ENCODE measurements at places on chromosomes 1 and 21. TPM values are rescaled to one million over a fixed set of nuclear protein-coding genes. Genes with fewer than 3 reads are reported as not detected.

GRCh38 chr21:38188037-38188436 is 68.8 kb upstream of the KCNJ15 start:
- no peak overlapping the region for H3K27ac ChIP-seq
- no peaks in the 10 kb centered on the region for H3K36me3 ChIP-seq
- no peaks in the 10 kb centered on the region for H3K4me1 ChIP-seq
- H3K27me3 ChIP-seq = no peaks in the 10 kb centered on the region
- no peak overlapping the region for H3K4me3 ChIP-seq

- peak overlapping the region; percentile 83 for H3K27ac ChIP-seq
- H3K4me1 ChIP-seq = peaks cover 18% of the 10 kb centered on the region
- DNase-seq = peak; percentile 88
- no peaks in the 10 kb centered on the region for H3K36me3 ChIP-seq
These were observed 46.3 kb downstream of the GPA33 start for GRCh38 chr1:167043752-167044488.

LCE3E gene
- total RNA-seq = not detected

DDR2 gene
- total RNA-seq = 0.08 TPM

MAP1LC3C gene
- not detected for total RNA-seq

- peak within 1 kb of the TSS; percentile 89 for H3K27ac ChIP-seq
- peaks cover 34% of the 10 kb centered on the region for H3K4me1 ChIP-seq
- H3K27me3 ChIP-seq = peaks cover 3% of the 10 kb centered on the region
- H3K36me3 ChIP-seq = peaks cover 4% of the 10 kb centered on the region
These were observed at the start of gene AGO4 for GRCh38 chr1:35807614-35808449. Gene AGO4, plus strand, starts transcription at chr1:35808016. Its CDS starts 401 bp downstream, at chr1:35808417.

DNA sequence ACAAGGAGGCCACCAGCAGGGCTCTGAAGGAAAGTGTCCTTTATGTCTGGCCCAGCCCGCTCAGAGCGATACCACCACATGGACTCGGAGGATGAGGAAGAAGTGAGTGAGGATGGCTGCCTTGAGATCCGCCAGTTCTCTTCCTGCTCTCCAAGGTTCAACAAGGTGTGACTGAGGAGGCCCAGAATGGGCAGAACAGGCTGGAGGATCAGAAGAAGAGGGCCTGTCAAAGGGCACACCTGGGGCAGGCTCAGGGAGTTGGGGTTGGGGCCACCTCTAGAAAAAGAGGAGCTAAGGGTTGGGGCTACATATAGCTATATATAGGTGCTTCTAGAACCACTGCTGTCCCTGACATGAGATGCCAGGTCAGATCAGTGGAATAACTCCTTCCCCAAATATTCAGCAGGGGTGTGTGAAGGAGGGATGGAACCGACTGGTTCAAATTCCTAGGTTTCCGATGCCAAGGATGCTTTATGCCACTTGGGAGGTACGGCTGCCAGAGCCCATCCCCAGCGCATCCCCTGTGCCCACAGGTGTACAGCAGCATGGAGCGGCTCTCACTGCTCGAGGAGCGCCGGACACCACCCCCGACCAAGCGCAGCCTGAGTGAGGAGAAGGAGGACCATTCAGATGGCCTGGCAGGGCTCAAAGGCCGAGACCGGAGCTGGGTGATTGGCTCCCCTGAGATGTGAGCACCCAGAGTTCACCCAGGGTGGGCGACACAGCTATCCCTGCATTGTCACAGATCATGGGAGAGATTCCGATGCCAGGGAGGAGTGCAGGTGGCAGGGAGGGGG is 102.2 kb downstream of the PIK3R3 start:
- no peaks in the 10 kb centered on the region for H3K36me3 ChIP-seq
- no peak for DNase-seq
- no peaks in the 10 kb centered on the region for H3K4me1 ChIP-seq
